Regular cardiac myocyte (primary cell): ENCODE measurements at places on chromosomes 16 and 17. TPM values are rescaled to one million over a fixed set of nuclear protein-coding genes. Genes with fewer than 3 reads are reported as not detected.

Gene CDRT15L2
- total RNA-seq = not detected in 2 replicates

Gene TOM1L1
- total RNA-seq = 15.5 and 23.7 TPM in 2 replicates

Gene PHF23
- total RNA-seq = 40.0 and 40.8 TPM in 2 replicates

Gene MAP2K3
- total RNA-seq = 29.9 and 33.4 TPM in 2 replicates

Gene SMPD3
- total RNA-seq = under 0.01 and 0.19 TPM in 2 replicates

Gene PRKAR1A
- 370 and 384 TPM in 2 replicates for total RNA-seq

Gene CDH1
- 0.28 and 1.3 TPM in 2 replicates for total RNA-seq

Gene GCGR
- total RNA-seq = not detected in 2 replicates

Gene CRYBA1
- total RNA-seq = 0.19 TPM in 1 of 2 replicates, not detected in the other

Gene EPX
- not detected in 2 replicates for total RNA-seq

Gene EFCAB13
- 5.8 and 30.4 TPM in 2 replicates for total RNA-seq

Gene FGF11
- 2.5 and 14.7 TPM in 2 replicates for total RNA-seq

Gene LRRC75A
- 0.58 and 1.1 TPM in 2 replicates for total RNA-seq

Gene MFAP4
- 0.38 and 2.8 TPM in 2 replicates for total RNA-seq

Gene PMM2
- 22.3 and 24.2 TPM in 2 replicates for total RNA-seq

Gene NPIPA2
- total RNA-seq = not detected in 2 replicates

Gene KCNAB3
- 0.58 and 0.85 TPM in 2 replicates for total RNA-seq

Gene SPATA22
- total RNA-seq = 1.5 TPM in 1 of 2 replicates, not detected in the other

Gene CETP
- total RNA-seq = 0.19 and 0.56 TPM in 2 replicates

Gene ADAM11
- total RNA-seq = 0.19 and 0.28 TPM in 2 replicates

Gene SEPTIN12
- not detected in 2 replicates for total RNA-seq
